ENCODE measurements at places on chromosomes 12 and 14.

DNA sequence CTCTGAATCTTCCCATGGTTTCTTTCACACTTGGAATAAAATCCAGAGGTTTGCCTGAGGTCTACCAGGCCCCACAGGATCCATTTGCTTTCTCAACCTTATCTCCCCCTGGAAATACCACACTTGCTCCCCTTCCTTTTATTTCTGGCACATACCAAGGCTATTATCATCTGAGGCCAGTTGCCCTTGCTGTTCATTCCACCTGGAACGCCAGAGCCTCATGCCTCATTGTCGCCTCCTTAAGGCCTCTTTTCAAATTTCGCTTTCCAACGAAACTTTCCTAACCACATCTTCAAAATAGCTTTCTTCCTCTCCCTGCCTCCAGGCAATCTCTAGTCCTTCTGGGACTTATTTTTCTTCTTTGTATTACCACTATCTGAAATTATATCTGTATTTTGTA is 11.2 kb upstream of the LRIG3 start:
- no peak for DNase-seq

DNA sequence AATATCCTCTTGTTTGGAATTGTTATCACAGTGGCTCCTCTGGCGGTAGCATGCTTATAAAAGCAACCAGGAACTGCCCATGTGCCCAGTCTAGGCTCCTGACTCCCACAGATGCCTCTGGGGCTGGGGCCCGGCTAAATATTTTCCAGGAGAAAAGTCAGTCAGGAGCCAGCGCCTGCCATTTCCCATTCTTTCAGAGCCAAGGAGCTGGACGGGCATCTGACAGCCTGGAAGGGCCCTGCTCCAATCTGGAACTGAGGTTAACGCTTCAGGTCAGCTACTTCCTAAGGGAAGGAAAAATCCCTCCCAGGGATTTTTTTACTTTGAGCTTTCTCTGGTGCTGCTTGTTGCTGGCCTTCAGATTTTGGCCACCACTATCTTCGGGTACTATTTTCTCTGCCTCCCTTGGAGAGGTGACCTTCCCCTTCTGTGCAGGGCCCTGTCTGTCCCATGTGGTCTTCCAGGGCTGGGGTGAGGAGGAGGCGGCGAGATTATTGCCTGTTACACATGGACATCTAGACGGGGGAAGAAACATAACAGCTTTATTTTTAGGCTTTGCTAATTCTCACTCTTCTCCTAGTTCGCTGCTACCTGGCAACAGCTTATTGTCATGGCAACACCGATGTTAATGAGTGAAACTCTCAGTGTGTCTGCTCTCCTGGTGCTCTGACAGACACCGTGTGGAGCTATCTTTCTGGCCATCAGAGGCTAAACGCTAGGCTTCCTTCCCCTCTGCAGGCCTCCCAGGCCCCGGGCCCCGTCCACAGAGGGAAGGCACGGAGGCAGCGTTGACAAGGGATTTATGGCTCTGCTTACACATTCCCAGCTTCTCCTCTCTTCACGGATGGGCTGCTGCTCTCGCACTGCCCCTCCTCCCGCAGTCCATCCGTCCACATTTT is 160.4 kb downstream of the CACNA1C start:
- DNase-seq: no peak

- no peak for DNase-seq
Observed at GRCh38 chr12:104357421-104357952, 53.9 kb downstream of the EID3 start.

GRCh38 chr12:75834591-75834990 is 197.0 kb downstream of the PHLDA1 start:
- DNase-seq: no peak

DNA sequence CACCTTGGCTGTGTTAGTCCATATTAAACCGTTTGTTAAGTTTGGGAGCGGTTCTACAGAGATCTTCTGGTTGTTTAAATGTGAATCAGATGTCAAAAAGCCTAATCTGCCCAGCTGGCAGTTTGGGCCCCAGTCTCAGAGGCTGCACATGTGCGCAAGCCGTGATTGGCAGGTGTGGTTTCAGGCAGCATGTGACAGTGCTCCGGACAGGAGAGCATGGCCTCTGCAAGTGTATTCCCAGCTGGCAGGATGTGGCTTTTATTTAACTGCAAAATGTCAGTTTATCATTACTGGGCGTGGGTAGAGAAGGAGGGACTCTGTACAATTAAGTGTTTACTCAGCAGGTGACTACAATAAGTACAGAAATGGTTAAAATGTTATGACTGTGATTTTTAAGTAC is 77.5 kb downstream of the PELI2 start:
- peak; percentile 95 for DNase-seq

DNA sequence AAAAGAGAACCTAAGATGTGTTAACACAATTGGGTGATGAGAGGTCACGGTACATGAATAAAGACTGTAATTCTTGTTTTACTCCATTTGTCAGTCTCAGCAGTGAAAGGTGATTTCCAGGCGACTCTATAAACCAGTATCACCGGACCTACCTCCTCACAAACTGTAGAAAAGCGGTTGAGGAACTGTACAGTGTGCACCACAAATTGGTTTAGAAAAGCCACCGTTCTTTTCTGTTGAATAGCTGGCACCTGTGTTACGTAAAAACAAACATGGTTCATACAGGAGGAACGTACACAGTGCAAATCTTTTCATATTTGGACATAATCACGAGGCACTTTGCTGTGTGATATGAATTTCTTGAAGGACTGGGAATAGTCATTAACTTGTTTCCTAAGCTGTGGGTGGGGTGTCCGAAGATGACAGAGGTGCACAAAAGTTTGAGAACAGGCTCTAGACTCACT is 663 bp downstream of the WASHC3 start:
- DNase-seq: no peak

DNA sequence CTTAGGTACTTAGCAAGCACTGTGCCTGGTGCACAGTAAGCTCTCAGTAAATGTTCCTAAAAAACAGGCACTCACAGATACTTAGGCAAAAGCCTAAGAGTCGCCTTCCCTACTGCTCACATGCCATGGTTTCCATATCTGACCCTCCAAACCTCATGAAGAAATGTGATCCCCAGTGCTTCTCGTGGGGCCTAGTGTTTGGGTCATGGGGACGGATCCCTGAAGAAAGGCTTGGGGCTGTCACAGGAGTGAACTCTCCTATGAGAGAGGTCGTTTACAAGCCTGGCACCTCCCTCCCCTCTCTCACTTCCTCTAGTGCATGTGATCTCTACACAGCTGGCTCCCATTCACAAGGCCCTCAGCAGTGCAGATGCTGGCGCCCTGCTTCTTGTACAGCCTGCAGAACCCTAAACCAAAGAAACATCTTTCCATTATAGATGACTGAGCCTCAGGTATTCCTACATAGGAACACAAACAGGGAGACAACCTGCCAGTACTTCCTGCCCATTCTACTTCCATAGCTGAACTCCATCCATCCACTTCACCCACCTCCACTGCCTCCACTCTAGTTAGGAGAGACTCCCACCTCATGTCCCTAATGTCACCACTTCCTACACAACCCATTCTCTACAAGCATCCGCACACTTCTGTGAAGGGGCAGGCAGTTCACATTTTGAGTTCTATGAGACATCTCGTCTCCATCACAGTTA is 2.9 kb downstream of the SLC15A4 start:
- no peak for DNase-seq

DNA sequence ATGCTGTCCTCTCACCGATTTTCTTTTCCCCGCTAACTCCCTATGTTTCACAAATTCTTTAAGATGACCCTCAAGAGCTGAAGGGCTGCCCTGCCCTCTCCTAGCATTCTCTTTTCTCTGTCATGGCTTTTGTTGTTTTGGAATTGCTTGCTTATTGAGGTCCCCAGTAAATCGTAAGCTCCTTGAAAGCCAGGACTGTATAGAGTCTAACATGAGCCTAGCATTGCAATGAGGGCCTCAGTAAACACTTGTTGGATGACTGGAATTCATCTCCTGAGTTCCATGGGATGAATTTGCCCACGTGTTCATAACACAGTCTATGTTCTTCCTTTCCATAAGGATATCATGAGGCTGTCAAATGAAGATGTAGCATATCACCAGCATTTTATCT is 92.2 kb downstream of the APAF1 start:
- DNase-seq: peak; percentile 55

- DNase-seq: no peak
Observed at GRCh38 chr12:53299101-53299453, 418 bp upstream of the MYG1 start.

- no peak for DNase-seq
Observed at GRCh38 chr12:85157035-85157603, 121.0 kb downstream of the LRRIQ1 start.

DNA sequence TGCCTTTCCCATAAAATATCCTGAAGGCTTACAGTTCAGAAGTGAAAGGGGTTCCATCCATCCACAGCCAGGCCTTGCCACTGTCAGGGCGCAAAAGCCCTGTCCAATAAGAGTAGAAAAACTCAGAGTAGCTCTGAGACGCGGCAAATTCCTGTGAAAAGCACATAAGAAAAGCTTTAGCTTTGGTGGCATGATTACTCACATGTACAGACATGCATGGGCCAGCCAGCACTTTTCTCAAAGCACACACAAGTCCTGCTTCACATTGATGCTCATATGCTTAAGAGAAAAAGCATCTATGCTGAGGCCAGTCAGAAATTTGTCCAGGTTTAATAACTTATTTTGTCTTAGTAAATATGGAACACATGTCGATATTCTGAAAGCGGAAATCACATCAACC is 25.5 kb downstream of the CLEC1A start:
- DNase-seq: no peak

DNA sequence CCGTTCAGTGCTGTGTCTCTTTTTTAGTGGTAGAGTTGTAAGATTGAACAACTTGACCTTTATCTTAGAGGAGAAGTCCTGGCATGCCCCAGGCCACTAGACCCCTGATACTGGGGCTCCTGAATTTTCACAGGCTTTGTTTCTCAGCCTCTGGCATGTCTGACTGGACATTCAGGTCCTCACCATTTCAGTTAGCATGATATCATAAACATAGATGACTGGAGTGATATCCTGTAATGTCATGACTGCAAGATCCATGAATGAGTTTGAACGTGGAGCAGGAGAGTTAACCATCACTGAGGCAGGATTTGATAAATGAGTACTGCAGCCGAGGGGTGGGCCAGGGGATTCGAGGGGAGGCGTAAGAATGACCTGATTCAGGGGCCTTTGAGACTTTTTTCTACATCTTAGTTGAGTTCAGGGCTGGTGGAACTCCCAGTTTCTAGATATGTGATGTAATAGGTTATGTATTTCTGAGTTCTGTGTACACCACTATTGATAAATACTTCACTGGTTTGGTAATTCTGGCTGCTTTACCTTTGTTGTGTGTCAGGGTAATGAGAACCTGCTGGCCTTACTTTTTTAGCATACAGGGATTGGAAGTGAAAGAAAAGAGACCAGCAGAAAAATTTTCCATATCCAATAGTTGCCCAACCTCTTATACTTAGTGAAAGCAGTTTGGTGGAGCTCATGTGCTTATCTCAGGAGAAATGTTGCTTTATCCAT is 217.0 kb downstream of the SYNE2 start:
- DNase-seq: no peak

DNA sequence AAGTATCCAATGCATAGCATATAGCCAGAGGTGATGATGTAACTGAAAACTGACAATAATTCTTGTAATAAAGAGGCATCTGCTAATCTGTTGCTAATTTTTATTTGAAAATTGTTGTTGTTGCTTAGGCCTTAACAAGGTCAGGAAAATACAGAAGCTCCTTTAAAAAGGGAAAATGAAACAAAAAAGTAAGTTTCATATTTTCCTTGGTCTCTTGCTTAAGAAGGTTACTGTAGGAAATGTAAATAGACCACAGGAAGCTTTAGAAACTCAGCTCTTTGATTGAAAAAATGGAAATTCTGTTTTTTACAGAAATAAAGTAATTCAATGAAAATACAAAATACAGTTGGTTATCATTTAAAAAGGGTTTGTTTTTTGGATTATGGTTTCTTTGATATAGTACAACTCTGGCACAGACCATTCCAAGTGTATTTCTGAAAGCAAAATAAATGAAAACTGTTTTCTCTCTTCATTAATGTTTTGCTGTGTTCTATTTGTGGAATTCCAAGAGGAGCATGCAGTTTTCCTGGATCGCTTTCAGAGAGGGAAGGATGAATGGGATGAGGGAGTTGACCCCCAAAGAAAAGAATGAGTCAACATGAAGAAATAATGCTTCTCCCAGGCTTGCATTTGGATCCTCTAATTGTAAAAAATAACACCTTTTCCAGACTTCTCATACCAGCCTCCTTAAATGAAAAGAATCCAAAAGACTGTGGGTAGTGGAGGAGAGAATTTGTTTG is 398.0 kb upstream of the FAR2 start:
- DNase-seq: no peak

GRCh38 chr12:111446631-111447570 is 41.2 kb downstream of the SH2B3 start:
- DNase-seq: no peak

DNA sequence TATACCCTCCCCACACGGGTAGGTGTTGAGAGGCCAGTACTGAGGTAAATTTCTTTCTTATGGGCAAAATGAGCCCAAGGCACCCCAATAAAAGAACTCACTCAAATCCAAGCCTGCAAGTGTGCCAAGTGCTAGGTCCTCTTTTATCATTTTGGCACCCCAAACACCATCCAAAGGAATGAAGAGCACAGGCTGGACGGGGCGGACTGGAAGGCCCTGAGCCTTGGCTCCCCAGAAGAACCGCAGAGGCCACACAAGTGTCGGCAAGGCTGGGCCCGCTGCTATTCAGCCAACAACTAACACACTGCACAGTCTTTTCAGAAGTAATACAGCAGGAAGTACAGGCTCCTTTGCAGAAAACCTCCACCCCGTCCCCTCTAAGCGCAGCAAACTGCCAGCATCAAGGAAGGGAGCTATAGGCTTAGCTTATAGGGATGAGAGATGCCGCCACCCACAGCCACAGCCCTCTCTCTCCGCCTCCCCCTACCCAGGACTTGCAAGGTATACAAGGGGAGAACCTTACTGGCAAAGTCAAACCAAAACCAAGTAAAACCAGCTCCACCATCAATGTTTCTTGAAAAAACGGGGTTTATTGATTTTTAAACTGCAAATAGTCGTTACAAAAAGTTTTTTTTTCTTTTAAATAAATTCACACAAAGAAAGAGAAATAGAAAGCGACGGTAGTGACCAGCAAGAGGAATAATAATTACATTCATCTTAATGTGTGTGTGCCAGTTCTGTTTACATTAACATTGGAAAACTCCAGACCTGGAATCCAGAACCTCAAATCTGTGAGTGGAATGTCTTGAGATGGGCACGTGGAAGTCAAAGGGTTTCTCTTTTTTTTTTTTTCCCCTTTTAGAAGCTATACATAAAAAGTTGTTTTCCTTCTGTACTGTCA is 5.5 kb downstream of the ZFP36L1 start:
- no peak for DNase-seq

DNA sequence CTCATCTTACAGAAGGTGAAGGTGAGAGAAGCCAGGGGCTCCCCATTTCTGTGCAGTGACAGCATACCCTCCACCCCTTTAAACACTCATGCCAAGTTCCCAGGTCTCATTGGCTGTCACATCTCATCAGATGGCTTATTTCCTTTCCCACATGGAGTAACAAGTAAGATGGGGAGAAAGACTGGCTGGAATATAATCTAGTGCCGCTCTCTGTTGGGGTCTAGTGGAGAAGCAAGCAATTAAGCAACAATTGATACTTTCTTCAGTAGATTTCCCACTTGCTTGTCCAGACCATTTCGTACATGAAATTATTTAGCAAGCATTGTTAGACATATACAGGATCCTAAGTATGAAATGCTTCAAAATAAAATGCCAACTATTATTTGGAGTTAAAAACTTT is 92.2 kb downstream of the SLC5A8 start:
- DNase-seq: no peak

- DNase-seq: no peak
Observed at GRCh38 chr12:105554856-105555255, 224.4 kb downstream of the C12orf75 start.

- peak; percentile 54 for DNase-seq
Observed at GRCh38 chr12:47949441-47950341, 13.7 kb upstream of the TMEM106C start.

- no peak for DNase-seq
Observed at GRCh38 chr12:92614502-92614901, 88.3 kb upstream of the PLEKHG7 start.
